Gastrocnemius medialis (tissue), 4 donors: ENCODE measurements at places on chromosomes 3 and 15. TPM values are rescaled to one million over a fixed set of nuclear protein-coding genes. Genes with fewer than 3 reads are reported as not detected.

DNA sequence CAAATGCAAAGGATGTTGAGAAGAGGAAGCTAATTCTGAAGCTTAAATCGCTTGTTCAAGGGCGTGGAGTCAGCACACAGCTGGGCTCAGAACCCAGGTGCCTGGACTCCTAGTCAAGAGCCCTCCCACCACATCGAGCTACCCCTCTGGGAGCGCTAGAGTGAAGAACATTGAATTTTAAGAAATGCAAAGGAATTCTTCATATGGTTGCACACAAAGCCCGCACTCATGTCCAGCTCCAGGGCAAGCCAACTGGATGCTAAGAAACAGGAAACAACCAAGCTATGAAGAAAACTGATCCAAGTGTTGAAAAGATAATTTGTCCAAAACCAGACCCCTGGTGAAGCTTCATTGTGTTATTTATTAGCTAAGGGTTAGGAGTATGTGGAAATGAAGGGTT lies 122.3 kb downstream of the ALDH1A2 start:
- no peak overlapping the region for H3K4me3 ChIP-seq
- no peak for DNase-seq
- H3K27me3 ChIP-seq, result no peaks in the 10 kb centered on the region
- H3K27ac ChIP-seq, result no peak overlapping the region
- H3K4me1 ChIP-seq, result no peaks in the 10 kb centered on the region

DNA sequence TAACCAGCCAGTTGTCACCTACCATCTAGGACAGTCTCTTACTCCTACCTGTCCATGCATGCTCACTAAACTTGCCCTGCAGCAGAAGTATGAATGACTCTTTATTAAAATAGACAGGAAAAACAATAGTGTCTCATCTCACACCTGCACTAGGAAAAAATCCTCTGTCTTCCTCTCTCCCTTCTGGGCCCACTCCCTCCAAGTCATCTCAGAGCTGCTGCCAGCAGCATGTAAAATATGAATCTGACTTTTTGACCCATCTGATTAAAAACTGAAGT lies 93.5 kb upstream of the THBS1 start:
- no peaks in the 10 kb centered on the region for H3K4me1 ChIP-seq
- no peak for DNase-seq
- H3K27ac ChIP-seq, result no peak overlapping the region
- no peaks in the 10 kb centered on the region for H3K27me3 ChIP-seq
- H3K4me3 ChIP-seq, result no peak overlapping the region

DNA sequence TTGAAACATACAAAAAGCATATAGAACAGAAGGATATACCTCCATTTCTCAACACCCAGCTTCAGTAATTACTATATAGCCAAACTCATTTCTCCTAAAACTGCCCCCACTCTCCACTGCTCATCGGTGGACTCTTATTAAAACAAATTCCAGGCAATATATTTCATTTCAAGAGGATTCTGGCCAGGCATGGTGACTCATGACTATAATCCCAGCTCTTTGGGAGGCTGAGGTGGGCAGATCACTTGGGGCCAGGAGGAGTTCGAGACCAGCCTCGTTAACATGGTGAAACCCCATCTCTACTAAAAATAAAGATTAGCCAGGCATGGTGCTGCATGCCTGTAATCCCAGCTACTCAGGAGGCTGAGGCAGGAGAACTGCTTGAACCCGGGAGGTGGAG lies 40.9 kb downstream of the SNX4 start:
- DNase-seq, result no peak
- H3K36me3 ChIP-seq, result peaks cover 30% of the 10 kb centered on the region
- no peaks in the 10 kb centered on the region for H3K27me3 ChIP-seq
- H3K4me1 ChIP-seq, result no peaks in the 10 kb centered on the region
- no peak overlapping the region for H3K4me3 ChIP-seq

GRCh38 chr3:194713299-194714136 lies 27.8 kb downstream of the FAM43A start:
- no peak for DNase-seq
- H3K27me3 ChIP-seq, result no peaks in the 10 kb centered on the region
- H3K4me1 ChIP-seq, result peaks cover 12% of the 10 kb centered on the region
- H3K36me3 ChIP-seq, result no peaks in the 10 kb centered on the region
- H3K27ac ChIP-seq, result no peak overlapping the region

GRCh38 chr3:126827121-126827520 lies 123.1 kb downstream of the CHCHD6 start:
- H3K36me3 ChIP-seq, result no peaks in the 10 kb centered on the region
- DNase-seq, result peak; percentile 68
- no peak overlapping the region for H3K4me3 ChIP-seq
- no peaks in the 10 kb centered on the region for H3K27me3 ChIP-seq

DNA sequence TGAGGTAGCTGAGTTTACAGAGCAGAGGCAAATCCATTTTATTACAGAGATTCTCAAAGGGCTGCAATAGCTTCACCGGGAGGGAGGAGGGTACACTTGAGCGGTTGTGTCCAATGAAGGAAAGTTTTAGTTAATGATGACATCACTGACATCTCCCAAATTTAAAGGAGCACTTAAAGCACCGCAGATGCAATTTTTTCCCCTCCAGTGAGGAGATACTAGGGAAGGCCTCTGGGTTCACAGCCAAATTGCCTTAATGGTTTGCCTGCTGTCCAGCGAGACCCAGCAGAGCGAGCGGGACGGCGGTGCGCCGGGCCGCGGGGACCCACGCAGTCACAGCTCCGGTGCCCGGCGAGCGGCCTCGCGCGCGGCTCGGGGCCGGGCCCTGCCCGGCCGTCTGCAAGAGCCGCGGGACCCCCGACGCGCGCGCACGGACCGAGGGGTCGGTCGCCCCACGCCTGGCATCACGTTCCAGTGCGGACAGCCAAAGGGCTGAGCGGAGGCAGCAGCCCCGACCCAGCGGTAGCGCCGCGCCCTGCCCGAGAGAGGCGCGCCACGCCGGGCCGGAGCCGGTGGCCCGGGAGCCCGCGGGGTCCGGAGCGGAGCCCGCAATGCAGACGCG lies 160.5 kb upstream of the CHRNA7 start:
- H3K4me3 ChIP-seq, result peak overlapping the region; percentile 27
- H3K27me3 ChIP-seq, result no peaks in the 10 kb centered on the region
- H3K36me3 ChIP-seq, result no peaks in the 10 kb centered on the region
- H3K27ac ChIP-seq, result no peak overlapping the region
- H3K4me1 ChIP-seq, result peaks cover 6% of the 10 kb centered on the region
- no peak for DNase-seq

DNA sequence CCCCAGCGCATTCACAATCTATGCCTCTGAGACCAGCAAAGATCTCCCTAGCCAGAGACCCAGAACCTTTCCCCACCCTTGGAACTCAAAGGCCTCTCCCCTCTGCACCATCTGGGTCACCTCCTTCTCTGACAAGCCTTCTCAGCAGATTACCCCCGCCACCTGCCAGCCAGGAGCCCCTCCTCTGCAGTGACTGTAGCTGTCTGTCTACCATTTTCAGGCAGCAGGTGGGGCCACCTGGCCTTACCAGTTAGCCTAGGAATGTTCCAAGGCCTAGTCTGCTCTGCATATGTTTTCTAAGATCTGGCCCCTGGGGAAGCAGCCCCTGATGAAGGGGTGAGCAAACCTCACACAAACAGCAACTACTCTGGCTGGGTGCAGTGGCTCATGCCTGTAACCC lies 2.4 kb downstream of the MYLK start:
- no peak overlapping the region for H3K4me3 ChIP-seq
- H3K27me3 ChIP-seq, result no peaks in the 10 kb centered on the region
- H3K4me1 ChIP-seq, result peaks cover 9% of the 10 kb centered on the region
- H3K36me3 ChIP-seq, result no peaks in the 10 kb centered on the region

DNA sequence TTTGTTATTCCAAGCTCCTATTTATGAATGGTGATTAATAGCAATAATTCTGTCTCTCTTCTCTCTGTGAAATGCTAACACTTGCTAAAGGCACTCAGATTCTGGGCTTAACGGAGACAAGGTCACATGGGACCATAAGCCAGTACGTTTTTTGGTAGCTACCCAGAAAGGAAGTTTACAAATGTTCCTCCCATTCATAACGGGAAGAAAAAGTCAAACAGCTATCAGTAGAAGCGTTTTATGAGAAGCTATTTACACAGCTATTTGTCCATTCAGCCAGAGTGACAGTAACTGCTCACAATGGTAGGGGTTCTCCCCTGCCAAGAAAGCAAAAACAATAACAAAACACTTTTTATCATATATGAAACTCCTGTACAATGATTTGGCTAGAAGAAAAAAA lies 51.5 kb downstream of the ZMAT3 start:
- no peaks in the 10 kb centered on the region for H3K36me3 ChIP-seq
- H3K27me3 ChIP-seq, result no peaks in the 10 kb centered on the region
- H3K4me1 ChIP-seq, result peaks cover 14% of the 10 kb centered on the region
- no peak overlapping the region for H3K27ac ChIP-seq
- H3K4me3 ChIP-seq, result no peak overlapping the region

GRCh38 chr15:100174904-100175275 lies 166.9 kb downstream of the ADAMTS17 start:
- H3K27me3 ChIP-seq, result no peaks in the 10 kb centered on the region
- no peak overlapping the region for H3K4me3 ChIP-seq
- no peaks in the 10 kb centered on the region for H3K36me3 ChIP-seq

DNA sequence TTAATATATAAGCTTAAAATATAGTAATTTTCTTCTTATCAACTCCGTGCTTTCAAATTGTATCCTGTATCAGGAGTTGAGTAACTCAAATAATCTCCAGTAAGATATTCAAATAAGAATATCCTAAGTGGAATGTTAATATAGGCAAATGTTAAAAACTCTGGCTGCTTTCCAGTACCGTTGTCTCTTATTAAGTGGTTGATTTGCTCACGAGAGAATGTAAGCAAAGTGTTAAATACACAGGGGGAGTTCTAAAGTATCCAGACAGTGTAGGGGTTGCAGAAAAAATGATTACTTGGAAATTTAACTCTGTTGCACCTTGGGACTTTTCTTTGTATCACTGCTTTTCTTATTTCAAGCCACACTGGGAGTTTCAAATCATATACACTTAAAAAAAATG lies 478.9 kb upstream of the TBL1XR1 start:
- DNase-seq, result no peak
- H3K4me3 ChIP-seq, result no peak overlapping the region
- no peaks in the 10 kb centered on the region for H3K27me3 ChIP-seq
- peaks cover 15% of the 10 kb centered on the region for H3K4me1 ChIP-seq

- H3K27ac ChIP-seq, result no peak overlapping the region
- DNase-seq, result no peak
- no peaks in the 10 kb centered on the region for H3K36me3 ChIP-seq
- H3K4me3 ChIP-seq, result no peak overlapping the region
- no peaks in the 10 kb centered on the region for H3K27me3 ChIP-seq
- no peaks in the 10 kb centered on the region for H3K4me1 ChIP-seq
Observed at GRCh38 chr3:65445573-65446169, 593.0 kb downstream of the MAGI1 start.

- no peaks in the 10 kb centered on the region for H3K27me3 ChIP-seq
- DNase-seq, result peak; percentile 92
- peaks cover 25% of the 10 kb centered on the region for H3K4me1 ChIP-seq
- peak within 1 kb of the TSS; percentile 97 for H3K27ac ChIP-seq
Observed at GRCh38 chr3:143971359-143972154, at the start of gene DIPK2A. DIPK2A (plus strand) TSS chr3:143971823; CDS start chr3:143972333, 510 bp downstream.

DNA sequence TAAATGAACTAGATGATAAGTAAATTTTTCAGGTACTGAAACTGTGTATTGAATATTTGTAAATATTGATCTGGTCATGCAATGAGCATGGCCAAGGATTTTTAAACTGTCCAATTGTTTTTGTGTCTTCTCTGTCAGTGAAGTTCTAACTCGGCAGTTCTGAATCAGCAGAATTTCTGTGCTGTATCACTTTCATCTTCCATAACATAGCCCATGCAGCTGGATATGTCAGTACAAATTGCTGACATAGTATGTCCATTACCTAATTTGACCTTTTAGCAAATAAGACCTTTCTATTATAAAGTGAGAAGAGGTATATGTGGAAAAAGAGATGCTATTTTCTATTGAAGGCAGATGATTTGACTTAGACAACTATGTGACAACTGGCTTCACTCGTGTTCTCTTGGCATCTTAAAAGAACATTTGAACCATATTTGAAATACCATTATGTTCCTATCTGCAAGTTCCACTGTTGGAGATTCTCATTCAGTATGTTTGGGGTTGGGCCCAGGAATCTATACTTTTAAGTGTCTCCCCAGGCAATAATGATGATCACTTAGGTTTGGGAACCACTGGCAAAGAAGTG lies 90.4 kb downstream of the CMSS1 start:
- no peak overlapping the region for H3K4me3 ChIP-seq
- no peak for DNase-seq
- H3K27ac ChIP-seq, result peak overlapping the region; percentile 39
- no peaks in the 10 kb centered on the region for H3K36me3 ChIP-seq

GRCh38 chr3:121562148-121562547 lies 5.6 kb upstream of the ARGFX start:
- H3K36me3 ChIP-seq, result no peaks in the 10 kb centered on the region
- no peaks in the 10 kb centered on the region for H3K27me3 ChIP-seq

GRCh38 chr3:141064255-141064926 lies 13.2 kb downstream of the SPSB4 start:
- H3K36me3 ChIP-seq, result no peaks in the 10 kb centered on the region
- no peak overlapping the region for H3K4me3 ChIP-seq
- H3K27me3 ChIP-seq, result no peaks in the 10 kb centered on the region
- no peak overlapping the region for H3K27ac ChIP-seq
- DNase-seq, result no peak

DNA sequence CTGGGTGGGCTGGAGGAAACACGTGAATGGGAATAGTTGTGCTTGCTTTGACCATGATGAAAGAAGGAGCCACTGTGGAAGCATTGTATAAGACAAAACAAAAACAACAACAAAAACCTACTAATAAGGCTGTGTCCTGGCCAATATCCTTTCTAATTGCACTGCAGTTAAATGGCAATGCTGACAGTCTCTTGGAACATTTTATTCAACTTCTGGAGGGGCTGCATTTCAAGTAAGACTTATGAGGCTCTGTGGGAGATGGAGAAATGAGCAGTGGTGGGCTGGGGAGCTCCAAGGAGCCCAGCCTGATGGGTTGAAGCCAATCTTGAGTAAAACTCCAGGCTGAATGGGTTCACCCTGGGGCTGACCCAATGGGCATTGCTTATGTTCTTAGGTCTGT lies 99.8 kb upstream of the ROPN1 start:
- H3K27ac ChIP-seq, result no peak overlapping the region
- H3K4me3 ChIP-seq, result no peak overlapping the region
- no peak for DNase-seq
- H3K36me3 ChIP-seq, result no peaks in the 10 kb centered on the region

DNA sequence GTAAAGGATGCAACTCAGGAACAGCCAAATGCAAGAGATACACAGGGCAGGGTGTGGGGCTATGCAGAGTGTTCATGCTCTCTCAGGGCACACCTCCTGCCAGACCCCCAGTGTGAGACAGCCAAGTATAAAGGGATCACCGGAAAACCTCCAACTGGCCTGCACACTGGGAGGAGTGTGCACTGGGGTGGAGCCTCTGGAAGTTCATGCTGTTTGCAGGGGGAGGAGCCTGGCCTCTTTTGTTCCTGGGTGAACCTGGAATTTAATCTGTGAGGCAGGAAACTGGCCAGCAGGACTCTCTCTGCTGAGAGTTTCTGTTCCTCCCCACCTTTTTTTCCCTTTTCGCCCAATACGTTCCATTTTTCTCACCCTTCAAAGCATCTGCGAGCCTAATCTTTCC lies 204.1 kb downstream of the WNT5A start:
- no peaks in the 10 kb centered on the region for H3K27me3 ChIP-seq
- H3K4me1 ChIP-seq, result no peaks in the 10 kb centered on the region
- DNase-seq, result no peak
- H3K27ac ChIP-seq, result no peak overlapping the region

SENP5 gene
- 42.7 TPM for total RNA-seq

ARIH2 gene
- 176 TPM for total RNA-seq

EPHA3 gene
- 1.2 TPM for total RNA-seq

QTRT2 gene
- 3.3 TPM for total RNA-seq

GPR27 gene
- total RNA-seq, result not detected

PARP15 gene
- not detected for total RNA-seq

SKIL gene
- total RNA-seq, result 45.1 TPM

ATP10A gene
- total RNA-seq, result 0.51 TPM

THSD4 gene
- 0.35 TPM for total RNA-seq

STAC gene
- 1.7 TPM for total RNA-seq

MUC20 gene
- total RNA-seq, result 3.6 TPM

TMEM40 gene
- not detected for total RNA-seq

CKMT1B gene
- 0.46 TPM for total RNA-seq
